Brain pericyte (primary cell): ENCODE measurements at places on chromosomes 3 and 15.

DNA sequence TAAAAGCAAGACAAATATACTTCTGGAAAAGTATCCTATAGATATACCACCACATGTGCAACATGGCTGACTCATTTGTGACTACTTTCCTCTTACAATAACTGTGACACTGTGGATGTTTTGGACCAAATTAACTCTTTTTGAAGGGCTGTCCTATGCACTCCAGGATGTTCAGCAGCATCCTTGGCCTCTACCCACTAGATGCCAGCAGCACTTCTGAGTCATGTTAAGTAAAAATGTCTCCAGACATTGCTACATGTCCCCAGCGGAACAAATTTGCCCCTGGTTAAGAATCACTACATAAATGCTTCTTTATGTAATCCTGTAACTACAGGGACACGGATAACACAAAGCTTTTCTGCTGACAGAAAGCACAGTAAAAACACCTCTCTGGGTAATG is 32.0 kb downstream of the RUVBL1 start:
- no peak for DNase-seq

- DNase-seq: peak; percentile 32
These were observed 1024.8 kb downstream of the EPHA3 start for GRCh38 chr3:90132197-90132596.

GRCh38 chr3:45551214-45552010 is 43.1 kb upstream of the LIMD1 start:
- DNase-seq: peak; percentile 51

- no peak for DNase-seq
These were observed 719.6 kb upstream of the NR2F2 start for GRCh38 chr15:95610945-95611344.

DNA sequence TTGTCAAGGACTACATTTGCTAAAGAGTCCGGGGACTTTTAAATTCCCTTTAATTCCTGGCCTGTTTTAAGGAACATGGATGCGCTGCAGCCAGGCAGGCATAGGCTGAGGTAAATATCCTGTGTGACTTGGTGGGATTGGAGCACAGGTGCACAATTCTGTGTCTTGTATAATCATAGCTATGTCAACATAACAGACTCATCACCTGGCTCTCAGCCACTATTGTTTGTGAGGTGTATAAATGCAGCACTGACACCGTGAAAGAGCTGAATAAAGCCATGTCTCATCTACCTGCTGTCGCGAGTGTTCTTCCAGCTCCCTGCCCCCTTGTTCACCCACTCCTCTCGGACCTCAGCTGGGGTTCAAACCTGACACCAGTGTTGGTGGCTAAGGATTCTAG is 109.7 kb downstream of the MFSD1 start:
- no peak for DNase-seq

DNA sequence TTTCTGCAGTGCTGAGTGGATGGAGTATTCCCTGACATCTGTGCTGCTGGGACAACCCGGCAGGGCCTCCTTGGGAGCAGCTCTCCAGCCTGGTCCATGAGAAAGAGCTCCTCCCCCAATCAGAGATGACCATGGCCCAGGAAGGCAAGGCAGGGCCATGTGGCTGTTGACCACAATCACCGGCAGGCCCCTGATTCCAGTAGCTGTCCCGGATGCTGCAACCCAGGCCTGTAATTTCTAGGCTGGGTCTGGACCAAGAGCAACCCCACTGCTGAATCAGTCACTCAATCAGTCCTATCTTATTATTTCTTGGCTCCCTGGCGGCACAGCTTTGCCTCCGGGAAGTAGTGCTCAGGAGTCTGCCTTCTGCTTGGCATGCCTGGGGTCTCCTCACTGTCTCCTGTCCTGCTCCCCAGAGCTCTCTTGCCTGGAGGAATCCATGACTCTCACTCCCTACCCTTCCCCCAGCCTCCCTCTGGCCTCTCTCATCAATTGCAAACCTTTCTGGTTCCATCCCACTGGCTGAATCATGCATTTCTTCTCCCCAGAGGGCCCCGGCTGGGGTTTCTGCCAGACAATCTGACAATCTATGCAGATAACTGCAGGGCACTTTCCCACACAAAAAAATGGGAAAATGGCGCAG is 32.6 kb upstream of the ITGA11 start:
- no peak for DNase-seq

GRCh38 chr3:30597131-30597768 is 9.2 kb upstream of the TGFBR2 start:
- no peak for DNase-seq

GRCh38 chr3:194571491-194572142 is 61.6 kb downstream of the TMEM44 start:
- no peak for DNase-seq

DNA sequence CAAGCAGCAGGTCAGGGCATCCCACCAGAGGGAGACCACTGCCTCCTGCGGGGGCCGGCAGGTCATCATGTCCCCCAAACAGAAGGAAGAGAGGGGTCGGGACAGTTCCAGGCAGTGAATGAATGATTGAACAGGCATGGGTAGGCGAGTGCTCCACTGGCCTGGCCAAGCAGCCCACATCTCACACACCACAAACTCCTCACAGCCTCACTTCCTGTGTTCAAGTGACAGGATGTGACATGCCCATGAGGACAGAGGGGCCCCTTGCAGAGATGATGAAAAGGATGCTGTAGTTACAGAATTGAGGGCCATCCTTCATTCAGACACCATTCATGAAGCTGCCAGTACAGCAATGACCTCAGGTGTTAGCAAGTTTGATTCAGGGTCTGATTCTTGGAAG is 3.7 kb downstream of the IQSEC1 start:
- DNase-seq: no peak

- DNase-seq: no peak
These were observed 47.9 kb upstream of the FEZF2 start for GRCh38 chr3:62421207-62421606.

- DNase-seq: no peak
These were observed 332.1 kb downstream of the ARRDC4 start for GRCh38 chr15:98292442-98293240.

DNA sequence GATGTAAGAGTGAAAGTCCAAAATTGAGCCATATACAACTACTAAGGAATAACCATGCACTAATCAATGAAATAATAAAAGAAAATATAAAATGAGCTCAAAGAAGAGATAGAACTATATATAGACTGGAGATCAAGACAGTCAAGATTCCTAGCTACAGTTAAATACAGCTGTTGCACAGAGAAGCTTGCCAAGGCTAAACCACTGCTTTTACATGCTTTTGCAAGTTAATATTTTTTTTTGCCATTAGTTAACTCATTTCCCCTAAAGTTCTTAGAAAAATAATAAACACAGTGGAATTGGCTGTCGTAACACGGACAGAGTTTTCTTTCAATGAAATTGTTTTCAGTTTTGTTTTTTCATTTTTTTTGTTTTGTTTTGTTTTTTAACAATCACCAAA is 123.0 kb downstream of the VGLL3 start:
- DNase-seq: no peak

DNA sequence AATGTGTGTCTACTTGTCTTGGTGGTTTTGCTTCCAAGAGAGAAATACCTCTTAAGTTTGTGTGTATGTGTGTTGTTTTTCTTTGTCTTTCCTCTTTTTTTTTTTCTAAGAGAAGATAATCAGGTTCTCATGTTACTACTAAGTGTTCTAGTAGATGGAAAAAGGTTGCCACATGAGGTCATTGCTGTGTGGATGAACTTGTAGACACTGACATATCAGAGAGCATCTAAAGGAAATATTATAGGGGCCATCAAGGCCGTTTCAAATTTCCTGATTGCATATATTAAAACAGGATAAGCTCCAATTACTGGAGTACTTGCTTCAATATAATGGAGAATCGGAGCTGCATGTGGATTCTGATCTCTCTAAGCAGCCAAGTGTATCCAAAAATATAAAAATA is 747.5 kb downstream of the NR2F2 start:
- DNase-seq: no peak

GRCh38 chr15:85534031-85534430 is 153.6 kb downstream of the AKAP13 start:
- DNase-seq: no peak

- no peak for DNase-seq
These were observed 92.3 kb downstream of the ADAMTSL3 start for GRCh38 chr15:83746231-83746630.

DNA sequence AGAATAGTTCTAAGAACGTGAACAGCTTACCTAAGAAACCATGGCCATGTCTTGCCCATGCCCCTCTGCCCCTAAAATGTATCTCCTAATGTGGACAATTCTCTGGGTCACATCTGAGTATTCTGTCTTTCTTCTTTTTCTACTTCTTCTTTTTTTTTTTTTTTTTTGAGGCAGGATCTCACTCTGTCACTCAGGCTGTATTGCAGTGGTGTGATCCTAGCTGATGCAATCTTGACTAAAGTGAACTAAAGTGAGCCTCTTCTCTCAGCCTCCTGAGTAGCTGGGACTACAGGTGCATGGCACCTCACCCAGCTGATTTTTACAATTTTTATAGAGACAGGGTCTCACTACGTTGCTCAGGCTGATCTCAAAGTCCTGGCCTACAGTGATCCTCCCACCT is 204.8 kb upstream of the ZPLD1 start:
- DNase-seq: no peak

GRCh38 chr3:148938936-148939335 is 52.4 kb upstream of the GYG1 start:
- no peak for DNase-seq

DNA sequence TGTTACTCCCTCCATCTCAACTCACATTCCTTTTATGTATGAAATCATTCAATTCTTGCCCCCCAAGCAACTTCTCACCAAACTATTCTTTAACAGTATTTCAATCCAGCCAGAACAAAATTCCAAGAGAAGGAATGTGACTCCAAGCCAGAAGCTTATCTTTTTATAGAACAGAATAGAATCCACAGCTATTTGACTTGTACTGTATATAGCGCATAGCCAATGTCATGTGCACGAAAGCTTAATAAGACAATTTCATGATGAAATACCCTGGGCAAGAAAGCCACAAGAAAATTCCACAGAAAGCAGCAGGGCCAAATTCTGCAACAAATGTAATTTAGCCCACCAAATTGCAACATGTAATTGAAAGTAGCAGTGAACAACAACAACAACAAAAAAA is 127.6 kb upstream of the UBE2E2 start:
- DNase-seq: no peak

DNA sequence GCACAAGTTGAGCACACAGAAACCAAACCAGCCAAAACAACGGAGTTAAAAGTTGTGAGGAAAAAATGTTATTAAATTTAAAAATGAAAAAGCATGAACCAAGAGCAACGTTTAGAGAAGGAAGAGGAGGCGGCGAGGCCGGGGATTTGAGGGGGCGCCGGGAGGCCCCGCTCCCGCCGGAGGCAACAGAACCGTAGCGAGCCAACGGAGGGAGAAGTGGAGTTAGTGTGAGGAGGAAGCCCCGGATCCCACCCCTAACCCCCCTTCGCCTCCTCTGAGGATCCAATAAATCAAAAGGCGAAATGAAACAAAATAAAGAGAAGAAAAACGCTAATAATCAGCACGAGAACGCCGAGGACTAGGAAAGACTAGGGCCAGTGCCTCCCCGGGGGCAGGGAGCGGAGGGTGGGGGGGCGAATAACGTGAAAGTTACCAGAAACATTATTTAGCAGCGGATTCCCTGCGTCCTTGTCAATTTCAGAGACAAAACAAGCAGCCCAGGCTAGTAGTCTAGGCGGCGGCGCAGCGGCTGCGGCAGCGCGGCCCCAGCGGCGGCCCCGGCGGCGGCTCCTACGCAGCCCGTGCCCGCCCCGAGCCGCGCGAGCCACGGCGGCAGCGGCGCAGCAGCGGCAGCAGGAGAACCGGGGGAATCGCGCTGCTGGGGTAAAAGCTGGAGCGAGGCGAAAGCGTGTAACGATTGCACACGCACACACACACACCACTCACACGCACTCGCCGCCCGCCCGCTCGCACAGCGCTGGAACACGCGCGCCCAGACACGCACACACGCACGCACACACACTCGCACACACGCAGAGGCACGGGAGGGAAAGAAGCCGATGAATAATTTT is 1.7 kb downstream of the MEIS2 start:
- DNase-seq: no peak

GRCh38 chr15:47412136-47412535 is 305.2 kb upstream of the SEMA6D start:
- DNase-seq: no peak

GRCh38 chr3:138705675-138706074 is 97.1 kb downstream of the FAIM start:
- DNase-seq: no peak

DNA sequence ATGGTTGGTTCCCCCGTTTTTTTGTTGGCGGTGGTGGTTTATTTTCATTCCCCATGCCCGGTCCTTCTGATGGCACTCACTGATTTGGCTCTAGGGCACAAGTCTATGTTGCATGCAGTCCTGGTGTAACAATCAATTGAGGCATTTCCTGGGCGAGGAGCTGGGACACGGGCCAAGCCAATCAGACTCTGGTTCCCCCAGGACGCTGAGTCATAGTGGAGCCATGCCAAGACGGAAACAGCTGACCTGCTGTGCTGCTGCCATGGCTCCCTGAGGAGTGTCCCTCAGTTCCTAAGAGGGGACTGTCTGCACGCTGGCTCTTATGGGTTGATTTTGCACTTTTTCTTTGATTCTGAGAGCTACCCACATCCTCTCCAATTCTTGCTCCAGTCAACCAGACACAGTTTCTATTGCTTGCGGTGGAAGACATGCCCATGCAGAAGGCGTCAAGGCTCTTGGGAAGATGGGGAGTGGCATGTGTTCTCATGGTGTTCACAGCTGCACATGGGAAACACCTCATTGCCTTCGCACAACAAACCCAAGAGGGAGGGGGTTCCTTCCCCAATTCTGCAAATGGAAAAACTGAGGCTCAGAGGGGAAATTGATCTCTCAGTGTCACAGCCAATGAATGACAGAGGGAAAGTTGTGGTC is 28.3 kb upstream of the ALDH1L1 start:
- peak; percentile 75 for DNase-seq

DNA sequence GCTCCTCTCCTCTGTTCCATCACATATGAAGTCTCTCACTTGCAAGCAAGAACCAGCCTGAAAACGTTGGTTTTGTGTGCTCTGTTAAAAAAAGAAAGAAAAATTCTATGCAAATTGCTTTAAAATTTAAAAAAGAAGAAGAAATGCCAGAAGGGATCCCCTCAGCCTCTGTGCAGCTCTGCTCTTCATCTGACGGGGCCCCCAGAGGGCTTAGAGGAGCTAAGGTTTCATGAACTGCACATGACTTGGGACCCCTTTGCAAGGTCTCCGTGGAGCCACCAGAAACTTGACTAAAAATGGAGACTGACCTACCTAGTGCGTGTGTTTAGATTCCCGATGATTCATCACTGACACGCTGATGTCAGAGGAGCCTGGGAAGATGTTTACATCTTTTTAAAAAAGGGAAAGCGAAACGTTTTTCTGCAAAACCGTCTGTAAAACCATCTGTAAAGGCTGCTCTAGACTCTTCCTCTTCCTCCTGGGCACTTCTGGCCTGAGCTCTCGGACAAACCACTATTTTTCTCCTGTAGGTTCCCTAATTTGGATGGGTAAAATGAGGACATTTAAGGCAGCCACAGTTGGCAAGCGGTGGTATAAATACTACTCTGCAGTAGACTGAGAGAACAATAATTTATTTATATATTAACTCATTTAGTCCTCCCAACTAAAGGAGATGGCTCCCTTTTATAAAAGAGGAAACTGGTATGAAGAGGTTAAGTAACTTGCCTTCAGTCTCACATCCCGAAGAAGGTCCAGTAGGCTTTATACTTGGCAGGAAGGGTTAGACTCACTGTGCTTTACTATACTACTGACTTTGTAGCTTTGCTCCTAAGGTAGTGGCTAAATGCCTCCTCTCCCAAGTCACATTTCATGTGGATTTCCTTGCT is 67.2 kb upstream of the POLG start:
- DNase-seq: no peak

- DNase-seq: no peak
These were observed 17.2 kb downstream of the DAPK2 start for GRCh38 chr15:64029110-64029509.
